ENCODE measurements at places on chromosomes 12 and 14. TPM values are rescaled to one million over a fixed set of nuclear protein-coding genes. Genes with fewer than 3 reads are reported as not detected.

DNA sequence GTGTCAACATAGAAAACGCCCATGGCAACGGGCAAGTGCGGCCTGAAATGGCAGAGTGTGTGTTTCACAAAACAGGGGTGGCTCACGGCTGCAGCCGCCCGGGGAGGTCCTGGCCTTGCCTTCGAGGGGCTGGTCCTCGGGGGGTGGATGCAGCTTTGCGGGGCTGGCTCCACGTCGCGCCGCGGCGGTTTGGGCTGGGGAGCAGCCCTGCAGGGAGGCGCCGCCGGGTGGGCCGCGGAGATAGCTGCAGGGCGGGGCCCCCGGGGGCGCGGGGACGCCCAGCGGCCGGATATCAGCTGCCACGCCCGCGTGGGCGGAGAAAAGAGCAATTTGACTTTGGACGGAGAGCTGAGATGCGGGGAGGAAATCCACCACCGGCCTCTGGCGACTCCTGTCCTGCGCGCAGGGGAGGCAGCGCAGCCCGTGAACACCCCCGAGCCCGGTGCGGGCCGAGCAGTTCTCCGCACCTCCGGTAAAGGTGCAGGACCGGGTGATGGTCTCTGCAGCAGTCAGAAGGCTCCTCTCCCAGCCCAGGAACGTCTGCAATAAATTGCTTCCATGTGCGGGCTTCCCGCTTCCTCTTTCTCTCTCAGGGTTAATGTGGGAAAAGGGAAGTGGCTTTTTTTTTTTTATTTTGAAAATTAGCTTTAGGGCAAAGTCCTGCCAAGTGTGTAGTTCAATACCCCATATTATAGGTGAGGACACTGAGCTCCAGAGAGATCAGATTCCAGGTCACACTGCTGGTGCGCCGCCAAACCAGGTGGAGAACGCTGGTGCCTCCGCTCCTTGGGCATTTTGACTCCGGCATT is 110.5 kb downstream of the ARF6 start:
- peak; percentile 43 for DNase-seq

- DNase-seq = no peak
Observed at GRCh38 chr12:131123817-131124216, 170.1 kb downstream of the ADGRD1 start.

DNA sequence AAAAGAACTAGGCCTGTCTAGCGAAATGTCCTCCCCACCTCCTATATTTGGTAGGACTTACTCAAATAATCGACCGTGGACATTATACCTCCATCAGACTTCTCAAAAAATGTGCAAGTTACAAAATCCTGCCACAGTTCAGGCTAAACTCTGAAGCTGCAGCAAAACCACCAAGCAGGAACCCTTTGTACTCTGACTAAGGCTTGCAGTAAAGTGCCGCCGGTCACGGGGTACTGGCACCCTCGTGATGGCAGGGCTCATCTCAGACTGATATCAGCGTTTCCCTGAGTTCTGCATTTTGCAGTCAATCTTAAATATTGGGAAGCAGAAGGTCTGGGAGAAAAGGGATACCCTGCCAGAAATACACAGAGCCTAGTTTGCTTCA is 17.1 kb downstream of the SLC11A2 start:
- DNase-seq = no peak

DNA sequence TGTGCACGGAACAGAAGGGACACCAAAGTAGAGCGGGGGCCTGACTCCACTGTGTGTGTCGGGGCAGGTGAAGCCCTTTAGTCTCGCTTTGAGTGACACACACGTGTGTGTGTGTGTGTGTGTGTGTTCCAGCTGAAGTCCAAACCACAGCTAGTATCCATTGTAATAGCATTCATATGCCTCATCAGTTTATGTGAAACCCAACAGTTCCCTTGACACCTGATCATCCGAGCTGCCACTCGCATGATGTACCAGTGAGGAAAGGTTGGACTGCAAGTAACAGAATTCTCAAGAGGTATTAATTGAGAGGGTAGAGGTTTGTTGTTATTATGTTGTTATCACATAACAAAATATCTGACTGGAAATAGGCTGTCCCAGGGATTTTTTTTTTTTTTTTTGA is 16.4 kb downstream of the CCDC63 start:
- DNase-seq = no peak

- DNase-seq = no peak
Observed at GRCh38 chr12:90455756-90456155, 499.2 kb downstream of the CCER1 start.

DNA sequence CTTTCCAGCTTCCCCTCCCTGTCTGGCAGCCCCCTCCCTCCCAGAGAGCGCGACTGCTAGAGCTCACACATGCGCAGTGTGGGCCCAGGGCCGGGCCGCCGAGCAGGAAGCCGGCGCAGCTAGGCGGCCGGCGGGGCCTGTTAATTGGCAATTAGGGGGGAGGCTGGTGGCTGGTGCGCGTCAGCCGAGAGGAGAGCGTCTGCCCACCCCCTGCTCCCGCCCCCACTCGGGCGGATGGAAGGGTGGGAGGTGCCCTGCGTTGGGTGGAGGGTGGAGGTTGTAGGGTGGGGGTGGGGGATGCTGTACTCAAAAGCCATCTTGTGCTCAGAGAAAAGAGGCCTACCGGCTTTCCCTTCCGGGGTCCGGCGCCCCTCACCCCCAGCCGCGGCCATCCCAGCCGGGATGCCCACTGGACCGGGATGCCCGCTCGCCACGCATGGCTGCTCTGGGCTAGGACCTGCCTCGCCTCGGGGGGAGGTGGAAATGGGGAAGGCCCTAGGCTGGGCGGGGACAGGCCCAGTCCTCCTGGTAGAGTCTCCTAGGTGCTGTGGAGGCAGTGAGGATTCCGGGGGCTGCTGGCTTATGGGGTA is 9.2 kb downstream of the HOXC8 start:
- DNase-seq = peak; percentile 21

DNA sequence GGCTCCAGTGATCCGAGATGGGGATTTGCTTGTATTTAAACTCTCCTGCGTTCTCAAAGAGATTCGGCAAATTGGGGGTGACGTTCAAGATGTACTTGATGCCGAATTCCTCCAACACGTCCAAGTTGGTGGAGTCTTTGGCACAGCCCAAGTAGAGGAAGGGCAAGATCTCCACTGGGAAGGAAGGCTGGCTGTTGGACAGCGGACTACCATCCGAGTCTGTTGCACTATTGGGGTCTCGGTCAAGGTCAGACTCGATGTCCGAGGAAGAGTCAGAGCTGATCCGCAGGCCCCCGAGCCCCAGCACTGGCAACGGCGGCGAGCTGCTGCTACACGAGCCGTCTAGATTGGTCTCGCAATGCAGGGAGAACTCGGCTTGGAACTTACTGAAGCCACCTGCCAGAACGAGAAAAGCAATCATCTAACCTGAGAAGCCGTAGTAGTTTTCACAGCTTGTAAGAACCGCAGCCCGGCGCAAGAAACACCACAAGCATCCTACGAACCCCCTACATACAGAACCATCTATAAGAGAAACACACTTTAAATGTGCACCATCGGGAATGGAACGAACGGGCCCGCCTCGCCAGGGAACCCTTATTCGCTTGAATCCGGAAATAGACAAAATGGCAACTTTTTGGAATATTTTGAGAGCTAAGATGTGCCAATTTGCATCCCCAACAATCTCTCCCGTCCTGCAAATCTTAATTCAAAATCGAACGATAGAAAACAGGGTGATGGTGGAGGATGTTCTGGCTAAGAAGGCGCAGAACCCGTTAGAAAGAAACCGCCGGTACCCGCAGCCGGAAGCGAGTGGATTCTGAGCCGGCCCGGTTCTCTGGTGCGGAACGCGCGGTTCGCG is 1.4 kb downstream of the DUSP6 start:
- no peak for DNase-seq

- DNase-seq = no peak
Observed at GRCh38 chr12:26452511-26452910, 257.1 kb downstream of the SSPN start.

DNA sequence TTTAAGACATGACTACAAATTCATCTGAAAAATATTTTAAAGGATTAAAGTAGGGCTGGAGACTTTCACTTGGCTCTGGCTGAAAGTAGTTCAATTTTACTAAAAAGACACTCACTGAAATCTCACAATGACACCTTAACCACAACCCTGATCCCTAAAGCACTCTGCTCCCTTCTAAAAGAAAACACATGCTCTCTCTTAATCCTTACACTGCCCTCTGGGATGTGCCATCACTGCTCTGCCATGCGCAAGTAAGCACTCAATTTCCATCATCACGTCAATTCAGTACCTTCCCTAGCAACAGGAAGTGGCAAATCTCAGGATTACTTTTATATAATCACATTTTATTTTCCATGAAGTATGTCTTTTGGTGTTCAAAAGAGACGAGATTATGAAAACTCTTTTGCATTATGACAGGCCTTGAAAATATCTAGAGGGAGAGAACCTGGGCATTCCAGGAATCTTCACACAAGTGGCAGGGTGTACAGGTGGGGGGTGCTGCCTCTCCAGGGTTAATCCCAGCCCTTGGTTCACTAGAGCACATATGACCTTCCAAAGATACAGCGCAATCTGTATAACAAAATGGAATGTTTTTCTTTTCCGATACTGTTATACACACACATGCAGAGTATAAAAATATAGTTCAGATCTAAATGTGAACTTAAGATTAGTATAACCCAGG is 7.3 kb downstream of the ATG14 start:
- no peak for DNase-seq

GRCh38 chr12:122732170-122732569 is 1.5 kb upstream of the HCAR1 start:
- no peak for DNase-seq

Gene MMAB
- total RNA-seq = 57.0 TPM

Data from esophagus squamous epithelium (tissue), 5 donors.